ENCODE measurements at places on chromosomes 5 and 9. TPM values are rescaled to one million over a fixed set of nuclear protein-coding genes. Genes with fewer than 3 reads are reported as not detected.

DNA sequence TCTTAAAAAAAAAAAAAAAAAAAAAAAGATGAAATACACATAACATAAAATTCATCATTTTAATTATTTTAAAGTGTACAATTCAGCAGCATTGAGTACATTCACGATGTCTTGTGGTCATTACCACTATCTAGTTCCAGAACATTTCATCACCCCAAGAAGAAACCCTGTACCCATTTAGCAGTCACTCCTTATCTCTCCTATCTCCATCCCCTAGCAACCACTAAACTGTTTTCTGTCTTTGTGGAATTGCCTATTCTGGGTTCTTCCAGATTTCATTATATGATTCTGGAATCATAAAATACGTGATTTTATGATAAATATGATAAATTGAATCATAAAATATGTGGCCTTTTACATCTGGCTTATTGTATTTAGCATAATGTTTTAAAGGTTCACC is 8.9 kb upstream of the HMCN2 start:
- no peaks in the 10 kb centered on the region for H3K36me3 ChIP-seq
- no peak for DNase-seq
- H3K27ac ChIP-seq = no peak overlapping the region
- H3K4me3 ChIP-seq = no peak overlapping the region
- no peaks in the 10 kb centered on the region for H3K27me3 ChIP-seq

- no peak overlapping the region for H3K27ac ChIP-seq
- no peaks in the 10 kb centered on the region for H3K4me1 ChIP-seq
- H3K4me3 ChIP-seq = no peak overlapping the region
- H3K36me3 ChIP-seq = no peaks in the 10 kb centered on the region
Observed at GRCh38 chr5:123610209-123610608, 98.2 kb downstream of the CSNK1G3 start.

GRCh38 chr9:365436-365835 is 150.8 kb downstream of the DOCK8 start:
- H3K4me1 ChIP-seq = no peaks in the 10 kb centered on the region
- H3K27ac ChIP-seq = no peak overlapping the region
- no peaks in the 10 kb centered on the region for H3K36me3 ChIP-seq
- H3K4me3 ChIP-seq = no peak overlapping the region

- DNase-seq = no peak
- H3K27me3 ChIP-seq = no peaks in the 10 kb centered on the region
- H3K27ac ChIP-seq = no peak overlapping the region
- H3K36me3 ChIP-seq = no peaks in the 10 kb centered on the region
- no peaks in the 10 kb centered on the region for H3K4me1 ChIP-seq
- H3K4me3 ChIP-seq = no peak overlapping the region
Observed at GRCh38 chr9:133553973-133554713, 19.6 kb downstream of the ADAMTSL2 start.

Gene PLEKHG4B
- not detected for total RNA-seq

- DNase-seq = no peak
- no peak overlapping the region for H3K27ac ChIP-seq
- H3K4me3 ChIP-seq = no peak overlapping the region
Observed at GRCh38 chr9:17138503-17138902, 3.7 kb downstream of the CNTLN start.

DNA sequence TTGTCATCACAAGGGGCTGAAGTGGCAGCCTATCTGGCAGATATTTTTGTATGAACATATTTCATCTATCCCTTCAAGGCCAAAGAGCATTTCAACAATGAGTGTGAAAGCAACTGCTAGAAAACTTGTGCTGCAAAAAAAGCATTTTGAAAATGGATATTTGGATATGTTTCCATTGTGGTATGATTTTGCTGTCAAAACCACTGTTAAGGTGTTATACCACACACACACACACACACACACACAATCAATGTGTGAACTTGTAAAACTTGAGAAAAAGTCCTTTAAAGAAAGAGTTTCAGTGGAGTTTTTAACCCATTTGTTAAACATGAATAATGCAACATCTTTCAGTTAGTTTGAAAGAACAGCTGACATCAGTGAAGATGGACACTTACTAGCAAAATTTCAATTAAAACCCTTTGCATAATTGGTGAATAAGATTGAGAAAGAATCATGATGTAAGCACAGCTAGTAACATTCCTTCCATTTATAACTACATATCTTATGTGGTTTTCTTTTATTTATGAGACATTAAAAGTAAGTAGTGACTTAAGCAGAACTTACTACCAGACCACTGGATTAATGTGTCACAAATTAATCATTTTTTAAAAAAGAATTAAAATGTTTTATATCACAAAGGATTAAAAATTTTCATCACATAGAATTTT is 182.6 kb upstream of the GNA14 start:
- no peaks in the 10 kb centered on the region for H3K27me3 ChIP-seq
- no peak for DNase-seq
- H3K4me1 ChIP-seq = no peaks in the 10 kb centered on the region
- no peaks in the 10 kb centered on the region for H3K36me3 ChIP-seq

GRCh38 chr9:77521091-77521490 is 127.0 kb downstream of the GNA14 start:
- no peaks in the 10 kb centered on the region for H3K4me1 ChIP-seq
- H3K4me3 ChIP-seq = no peak overlapping the region
- H3K36me3 ChIP-seq = no peaks in the 10 kb centered on the region
- DNase-seq = no peak

Gene PLGRKT
- 26.2 TPM for total RNA-seq

All from breast epithelium (tissue), 4 donors.